Suppressor macrophage (primary cell): ENCODE measurements at places on chromosomes 12 and 14.

DNA sequence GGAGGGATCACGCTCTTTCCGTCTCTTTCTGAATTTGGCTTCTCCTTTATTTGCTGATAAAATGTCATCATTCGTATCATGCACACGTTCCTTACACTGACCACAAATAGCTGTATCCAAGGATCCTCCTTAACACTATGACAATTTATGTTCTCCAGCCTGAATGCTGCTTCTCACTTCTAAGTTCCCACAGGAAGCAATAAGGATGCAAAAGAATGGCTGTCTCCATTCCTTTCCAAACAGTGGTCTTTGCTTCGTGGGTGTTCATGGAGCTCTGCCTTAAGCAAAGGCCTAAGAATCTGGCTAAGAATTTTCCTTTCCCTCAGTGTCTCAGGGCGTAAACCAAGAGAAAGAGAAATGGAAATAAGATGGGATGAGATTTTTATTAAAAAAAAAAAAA lies 200.2 kb downstream of the ITPR2 start:
- no peak for DNase-seq

GRCh38 chr12:40907115-40907527 lies 214.9 kb downstream of the CNTN1 start:
- DNase-seq = no peak

DNA sequence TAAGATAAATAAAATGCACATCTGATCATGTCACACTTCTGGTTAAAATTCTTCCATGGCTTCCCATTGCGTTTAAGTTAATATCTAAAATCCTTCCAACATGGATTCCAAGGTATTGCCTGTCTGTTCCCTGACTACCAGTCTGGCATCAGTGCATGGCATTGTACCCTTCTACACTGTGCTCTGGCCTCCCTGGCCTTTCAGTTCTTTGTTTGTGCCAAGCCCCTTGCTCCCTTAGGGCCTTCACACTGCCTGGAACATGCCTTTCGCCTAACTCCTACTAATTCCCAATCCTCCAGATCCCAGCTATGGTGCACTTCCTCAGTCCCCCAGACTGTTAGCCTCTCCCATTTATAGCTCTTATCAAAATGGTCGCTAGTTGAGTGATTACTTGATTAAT lies 6.3 kb downstream of the CIPC start:
- no peak for DNase-seq

GRCh38 chr12:21025656-21026055 lies 105.3 kb upstream of the SLCO1B1 start:
- DNase-seq = no peak

GRCh38 chr14:85464135-85464895 lies 65.6 kb upstream of the FLRT2 start:
- DNase-seq = no peak

- DNase-seq = no peak
Measured at GRCh38 chr12:75154388-75154787, 55.3 kb downstream of the KCNC2 start.

DNA sequence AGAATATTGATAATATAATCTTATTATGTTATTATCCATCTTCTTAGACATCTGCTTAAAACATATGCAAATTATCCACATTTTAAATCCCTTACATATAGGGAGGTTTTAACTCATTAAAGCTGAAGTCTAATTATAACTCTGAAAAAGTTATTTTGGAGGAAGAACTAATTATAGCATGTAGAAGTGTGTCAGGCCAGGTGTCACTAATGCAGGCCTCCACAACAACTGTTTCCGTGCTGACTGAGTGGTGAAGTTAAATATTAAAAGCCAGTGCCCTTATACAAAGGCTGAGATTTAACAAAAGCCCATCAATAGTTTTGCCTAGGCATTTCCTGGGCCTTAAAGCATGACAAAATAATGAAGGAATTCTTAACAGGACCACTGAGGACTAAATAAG lies 157.4 kb downstream of the LRRK2 start:
- no peak for DNase-seq

DNA sequence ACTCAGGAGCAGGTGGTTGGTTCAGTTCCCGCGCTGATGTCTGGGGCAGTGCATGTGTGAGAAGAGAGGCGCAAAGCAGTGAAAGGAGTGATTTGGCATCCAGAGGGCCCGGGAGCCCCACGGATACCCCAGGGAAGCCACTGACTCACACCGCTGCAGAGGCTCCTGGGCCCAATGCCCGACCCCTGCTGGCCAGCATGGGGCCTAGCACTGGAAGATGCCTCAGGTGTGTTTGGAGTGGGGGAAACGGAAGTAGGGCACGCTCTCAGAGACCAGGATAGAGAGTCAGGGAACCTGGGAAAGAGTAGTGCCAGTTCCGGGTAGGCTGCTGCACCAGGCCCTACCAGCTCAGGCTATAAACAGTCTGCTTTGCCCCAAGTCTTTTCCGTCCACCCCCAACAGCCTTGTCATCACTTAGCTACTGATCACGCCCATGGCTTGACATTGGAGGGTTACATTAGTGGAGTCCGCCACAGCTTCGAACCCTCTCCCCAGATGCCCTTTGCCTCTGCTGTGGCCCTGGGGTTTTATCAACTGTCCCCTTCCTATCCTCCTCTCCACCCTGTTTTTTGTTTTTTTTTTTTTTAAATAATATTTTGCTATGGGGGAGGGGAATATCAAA lies 9.5 kb upstream of the CSAD start:
- peak; percentile 47 for DNase-seq

GRCh38 chr12:139585-139984 lies 73.0 kb downstream of the IQSEC3 start:
- no peak for DNase-seq

GRCh38 chr12:111636209-111636945 lies 37.3 kb upstream of the ATXN2 start:
- DNase-seq = no peak

- peak; percentile 83 for DNase-seq
Measured at GRCh38 chr12:46217541-46218321, 51.1 kb downstream of the SLC38A1 start.

DNA sequence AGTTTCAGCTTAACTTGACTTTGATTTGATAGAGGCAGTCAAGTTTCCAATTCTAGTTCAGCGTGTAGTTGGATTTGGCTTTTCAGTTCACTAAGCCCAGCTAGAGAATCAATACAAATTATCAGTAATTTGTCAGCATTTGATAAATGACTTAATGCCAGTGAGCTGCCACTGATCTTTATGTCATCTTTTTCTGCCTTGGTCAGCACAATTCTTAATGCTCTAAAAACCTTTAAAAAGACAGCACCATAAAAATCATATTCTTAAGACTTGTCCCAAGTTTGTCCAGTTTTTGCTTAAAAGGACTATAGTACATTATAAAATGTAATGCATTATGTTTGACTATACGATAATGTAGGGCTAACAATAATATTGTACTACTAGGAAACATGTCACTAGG lies 920.5 kb downstream of the LRFN5 start:
- DNase-seq = no peak

DNA sequence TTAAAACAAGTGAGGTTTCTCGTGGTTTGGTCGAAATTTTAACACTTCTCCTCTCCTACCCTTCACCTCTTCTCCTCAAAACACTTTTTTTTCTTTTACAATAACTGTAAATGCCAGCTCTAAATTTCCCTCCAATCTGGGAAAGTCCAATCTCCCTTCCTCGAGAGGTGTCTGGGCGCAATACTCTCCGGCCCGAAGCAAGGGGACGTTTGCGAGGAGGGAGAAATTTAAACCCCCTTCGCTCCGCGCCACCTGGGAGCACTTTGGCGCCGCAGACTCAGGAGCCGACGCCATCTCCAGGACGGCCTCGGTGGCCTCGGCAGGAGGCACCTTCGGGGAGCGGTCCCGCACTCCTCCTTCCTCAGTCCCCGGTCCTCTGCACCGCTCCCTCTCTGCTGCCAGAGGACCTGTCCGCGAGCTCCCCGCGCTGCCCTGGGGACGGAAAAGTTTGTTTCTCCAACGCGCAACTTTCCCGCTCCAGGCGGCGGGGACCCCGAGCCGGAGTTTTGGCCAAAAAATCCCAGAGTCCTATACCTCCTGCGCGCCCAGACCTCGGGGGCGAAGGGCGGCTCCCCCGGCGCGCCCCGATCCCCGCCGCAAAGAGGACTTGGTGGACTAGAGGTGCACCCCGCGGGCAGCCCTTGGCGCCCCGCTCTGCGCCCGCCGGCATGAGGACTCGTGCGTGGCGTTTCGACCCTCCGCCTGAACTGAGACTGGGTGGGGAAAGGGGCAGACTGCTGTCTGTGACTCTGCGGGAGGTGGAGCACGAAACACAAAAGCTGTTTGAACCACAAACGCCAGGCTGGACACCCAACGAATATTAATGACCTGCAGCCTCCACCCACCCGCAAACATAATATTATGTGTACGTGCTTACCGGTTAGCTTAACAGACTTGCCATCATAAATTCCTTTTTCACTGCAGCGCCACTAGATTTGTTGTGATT lies 95.2 kb upstream of the HMGA2 start:
- no peak for DNase-seq

DNA sequence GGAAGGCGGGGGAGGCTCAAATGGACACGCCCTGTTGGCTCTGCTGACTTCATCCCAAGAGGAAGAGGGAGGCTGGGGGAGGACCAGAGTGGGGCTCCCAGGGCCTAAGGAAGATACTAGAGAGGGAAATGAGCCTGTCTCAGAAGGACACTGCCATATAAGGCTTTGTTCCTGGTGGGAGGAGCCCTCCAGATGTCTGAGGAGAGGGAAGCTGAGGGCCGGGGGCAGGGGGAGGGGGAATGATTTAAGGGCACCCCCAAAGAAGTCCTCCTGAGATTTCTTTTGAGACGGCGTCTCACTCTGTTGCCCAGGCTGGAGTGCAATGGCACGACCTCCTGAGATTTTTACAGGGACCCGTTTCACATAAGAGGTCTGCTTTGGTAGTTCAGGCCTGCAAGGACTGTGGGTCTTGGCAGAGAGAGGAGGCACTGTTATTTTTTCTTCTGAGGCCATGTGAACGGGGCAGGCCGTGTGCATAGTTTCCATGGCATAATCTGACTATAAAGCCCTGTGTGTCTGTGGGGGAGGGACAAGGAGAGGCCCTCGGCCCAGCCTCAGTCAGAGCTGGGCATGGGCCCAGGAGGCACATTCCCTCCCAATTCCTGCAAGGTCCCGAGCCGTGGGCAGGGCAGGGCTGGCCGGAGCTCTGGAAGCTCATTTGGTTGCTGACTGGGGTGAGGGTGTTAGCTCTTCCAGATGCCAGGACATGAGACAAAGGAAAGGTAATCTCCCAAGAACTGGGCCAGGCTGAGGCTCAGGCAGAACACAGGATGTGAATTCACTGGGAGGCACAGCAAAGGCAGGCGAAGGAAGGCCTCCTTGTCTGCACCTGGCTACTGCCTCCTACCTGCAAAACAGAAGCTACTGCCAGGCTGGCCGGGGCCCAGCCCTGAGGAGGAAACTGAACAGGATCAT lies 22.2 kb upstream of the PLEKHG3 start:
- peak; percentile 64 for DNase-seq

GRCh38 chr12:55931780-55932550 lies 1.0 kb downstream of the DGKA start:
- peak; percentile 62 for DNase-seq

- DNase-seq = no peak
Measured at GRCh38 chr12:51977320-51977753, 25.8 kb downstream of the ACVR1B start.

GRCh38 chr12:96669786-96670185 lies 180.4 kb downstream of the CFAP54 start:
- no peak for DNase-seq

DNA sequence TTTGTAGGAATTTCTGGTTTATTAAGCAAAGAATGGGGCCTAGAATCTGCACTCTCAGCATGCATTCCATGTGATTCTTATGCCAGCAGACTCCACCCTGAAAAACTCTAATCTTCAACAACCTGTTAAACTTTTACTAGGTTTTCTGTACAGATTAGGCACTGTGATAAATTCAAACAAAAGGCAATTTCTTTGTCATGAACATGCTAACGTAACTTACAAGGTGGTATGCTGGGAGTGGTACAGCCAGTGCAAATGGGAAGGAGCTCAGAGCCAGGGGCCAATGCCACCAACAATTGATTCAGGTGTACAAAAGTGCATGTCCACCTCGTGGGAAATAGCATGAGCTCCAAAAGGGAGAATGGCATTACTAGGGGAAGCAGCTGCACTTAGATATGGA lies 83.0 kb downstream of the PPFIBP1 start:
- no peak for DNase-seq

DNA sequence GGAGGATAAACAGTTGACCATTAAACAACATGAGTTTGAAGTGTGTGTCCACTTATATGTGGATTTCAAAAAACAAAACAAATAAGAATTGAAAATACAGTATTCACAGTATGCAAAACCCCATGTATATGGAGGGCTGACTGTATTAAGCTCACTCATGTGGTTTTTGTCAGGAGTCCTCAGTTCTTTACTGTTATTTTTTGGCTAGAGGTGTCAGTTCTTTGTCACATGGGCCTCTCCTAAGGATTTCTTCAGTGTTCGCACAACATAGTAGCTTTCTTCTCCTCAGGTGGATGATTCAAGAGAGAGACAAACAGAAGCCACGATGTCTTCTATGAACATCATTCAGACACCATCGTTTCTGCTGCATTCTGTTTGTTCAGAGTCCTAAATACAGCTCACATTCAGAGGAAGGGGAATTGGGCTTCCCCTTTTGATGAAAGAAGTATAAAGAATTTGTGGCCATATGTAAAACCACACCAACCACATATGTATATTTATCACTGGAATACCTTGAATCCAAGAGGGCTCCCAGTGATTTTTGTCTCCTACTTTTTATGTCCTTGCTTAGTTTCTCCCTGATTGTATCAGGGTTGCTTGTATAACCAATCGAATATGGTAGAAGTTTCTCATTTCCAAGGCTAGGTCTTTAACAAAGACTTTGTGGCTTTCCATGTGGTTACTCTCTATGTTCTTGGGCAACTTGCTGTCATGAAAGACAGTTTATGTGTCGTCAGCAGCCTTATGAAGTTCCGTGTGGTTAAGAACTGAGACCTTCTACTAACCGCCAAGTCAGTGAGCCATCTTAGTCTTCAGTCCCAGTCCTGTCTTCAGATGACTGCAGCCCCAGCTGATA lies 18.9 kb downstream of the MNAT1 start:
- peak; percentile 88 for DNase-seq

DNA sequence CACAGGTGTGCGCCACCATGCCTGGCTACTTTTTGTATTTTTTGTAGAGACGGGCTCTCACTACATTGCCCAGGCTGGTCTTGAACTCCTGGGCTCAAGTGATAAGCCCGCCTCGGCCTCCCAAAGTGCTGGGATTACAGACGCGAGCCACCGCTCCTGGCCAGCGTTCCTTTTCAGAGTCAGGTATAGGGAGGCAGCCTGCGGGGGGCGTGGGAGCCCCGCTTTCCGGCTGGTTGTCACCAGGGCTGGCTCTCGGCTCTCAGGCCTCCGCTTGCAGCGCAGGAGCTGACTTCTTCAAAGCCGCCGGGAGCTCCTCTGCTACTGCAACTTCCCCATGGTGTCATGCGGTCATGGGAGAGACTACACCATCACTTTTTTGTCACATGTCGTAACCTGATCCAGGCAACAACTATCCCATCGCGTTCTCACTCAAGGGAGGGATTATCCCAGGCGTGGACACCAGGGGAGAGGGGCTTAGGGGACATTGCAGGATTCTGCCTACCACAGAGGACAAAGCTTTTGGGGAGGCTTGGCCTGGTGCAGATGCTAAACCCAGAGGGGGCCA lies 129.4 kb downstream of the SCARB1 start:
- peak; percentile 97 for DNase-seq

- no peak for DNase-seq
Measured at GRCh38 chr12:123954647-123955350, 17.8 kb downstream of the CCDC92 start.
